B cell (primary cell): ENCODE measurements at places on chromosomes 13 and 19.

- no peak for DNase-seq
Observed at GRCh38 chr19:48573163-48573505, 21.2 kb downstream of the SULT2B1 start.

DNA sequence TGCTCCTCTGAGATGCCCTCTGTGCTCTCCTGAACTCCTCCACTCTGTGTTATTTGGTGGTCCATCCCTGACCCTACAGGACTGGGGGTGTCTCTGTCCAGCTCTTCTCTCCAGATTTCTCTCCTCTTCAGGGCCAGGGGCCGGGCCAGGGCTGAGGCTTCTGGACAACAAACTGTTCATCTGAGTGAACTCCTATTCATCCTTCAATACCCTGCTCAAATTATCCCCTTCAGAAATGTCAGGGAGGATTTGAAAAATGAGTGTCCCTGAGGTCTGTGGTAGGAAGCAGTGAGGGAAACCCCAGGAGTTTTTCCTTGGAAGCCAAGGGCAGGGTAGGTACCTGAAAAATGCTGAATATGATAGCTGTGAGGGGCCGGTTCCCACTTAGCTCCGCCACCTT, 7.6 kb downstream of the PDE4C start:
- DNase-seq: no peak

GRCh38 chr13:40344270-40345148, 321.9 kb downstream of the FOXO1 start:
- no peak for DNase-seq

- DNase-seq: no peak
Observed at GRCh38 chr13:63367522-63368198, 1952.0 kb upstream of the PCDH20 start.

DNA sequence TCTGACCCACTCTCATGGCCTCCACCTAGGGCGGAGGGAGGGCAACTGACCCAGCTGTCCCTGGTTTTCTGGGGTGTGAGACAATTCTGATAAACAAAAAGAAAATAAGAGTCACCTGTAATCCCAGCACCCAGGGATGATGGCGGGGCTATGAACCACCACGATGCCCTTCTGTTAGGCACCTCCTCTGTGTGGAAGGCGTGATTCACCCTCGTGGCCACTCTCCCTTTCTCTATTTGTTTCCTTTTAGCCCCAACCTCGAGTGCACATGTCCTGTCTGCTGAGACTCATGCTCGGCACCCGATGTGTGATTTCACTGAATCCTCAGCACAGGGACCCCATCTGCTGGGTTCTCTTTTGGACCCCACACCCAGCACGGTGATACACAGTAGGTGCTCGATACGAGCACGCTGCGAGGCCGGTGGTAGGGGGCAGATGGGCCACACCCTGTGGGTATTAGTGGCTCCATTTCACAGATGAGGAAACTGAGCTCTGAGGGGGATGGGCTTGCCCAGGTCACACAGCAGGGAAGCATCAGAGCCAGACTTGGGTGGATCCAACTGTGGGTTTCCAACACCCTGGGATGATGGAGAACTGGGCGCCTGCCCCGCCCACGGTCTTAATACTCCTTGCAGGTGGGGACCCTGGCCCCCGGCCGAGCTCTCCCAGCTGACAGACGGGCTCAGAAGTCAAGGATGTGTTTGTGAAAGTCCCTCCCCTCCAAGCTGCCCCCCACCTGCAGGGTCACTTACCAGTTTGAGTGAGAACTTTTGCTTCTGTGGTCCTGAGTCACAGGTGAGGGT, 24.9 kb downstream of the VRK3 start:
- no peak for DNase-seq

- no peak for DNase-seq
Observed at GRCh38 chr13:51818276-51818675, 14.3 kb upstream of the DHRS12 start.

DNA sequence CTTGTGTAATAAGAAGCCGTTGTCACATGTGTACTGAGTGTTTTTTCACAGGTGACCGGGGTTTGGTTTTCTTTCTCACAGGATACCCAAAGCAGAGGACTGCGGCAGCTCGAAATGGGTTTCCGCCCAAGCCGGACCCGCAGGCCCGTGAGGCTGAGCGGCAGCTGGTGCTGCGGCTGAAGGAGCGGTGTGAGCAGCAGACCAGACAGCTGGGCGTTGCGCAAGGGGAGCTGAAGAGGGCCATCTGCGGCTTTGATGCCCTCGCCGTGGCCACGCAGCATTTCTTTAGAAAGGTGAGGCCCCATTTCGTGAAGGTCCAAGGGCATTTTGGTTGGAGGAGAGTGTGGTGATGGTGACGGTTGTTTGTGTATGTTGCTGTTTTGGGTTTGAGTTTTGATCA, 236.3 kb downstream of the SLC7A1 start:
- no peak for DNase-seq
